ENCODE measurements at places on chromosomes 6 and 20. TPM values are rescaled to one million over a fixed set of nuclear protein-coding genes. Genes with fewer than 3 reads are reported as not detected.

- peaks cover 8% of the 10 kb centered on the region for H3K4me1 ChIP-seq
- H3K27me3 ChIP-seq = no peaks in the 10 kb centered on the region
- no peak for DNase-seq
- no peak overlapping the region for H3K4me3 ChIP-seq
- no peaks in the 10 kb centered on the region for H3K36me3 ChIP-seq
Measured at GRCh38 chr6:131379948-131380347, 193.1 kb upstream of the ARG1 start.

COX4I2 gene
- polyA plus RNA-seq = 0.62 TPM

- no peak overlapping the region for H3K27ac ChIP-seq
- no peak overlapping the region for H3K4me3 ChIP-seq
- no peak for DNase-seq
- peaks cover 6% of the 10 kb centered on the region for H3K36me3 ChIP-seq
- H3K27me3 ChIP-seq = no peaks in the 10 kb centered on the region
Measured at GRCh38 chr20:41478026-41478425, 111.4 kb upstream of the EMILIN3 start.

- no peak for DNase-seq
- H3K27me3 ChIP-seq = no peaks in the 10 kb centered on the region
- H3K36me3 ChIP-seq = peaks cover 10% of the 10 kb centered on the region
- H3K4me3 ChIP-seq = peak overlapping the region; percentile 80
Measured at GRCh38 chr20:44959638-44960102, 527 bp downstream of the TOMM34 start.

- no peaks in the 10 kb centered on the region for H3K36me3 ChIP-seq
- no peak overlapping the region for H3K27ac ChIP-seq
- H3K4me3 ChIP-seq = no peak overlapping the region
Measured at GRCh38 chr6:116373300-116373699, 2.6 kb downstream of the DSE start.

BANF2 gene
- not detected for polyA plus RNA-seq

DNA sequence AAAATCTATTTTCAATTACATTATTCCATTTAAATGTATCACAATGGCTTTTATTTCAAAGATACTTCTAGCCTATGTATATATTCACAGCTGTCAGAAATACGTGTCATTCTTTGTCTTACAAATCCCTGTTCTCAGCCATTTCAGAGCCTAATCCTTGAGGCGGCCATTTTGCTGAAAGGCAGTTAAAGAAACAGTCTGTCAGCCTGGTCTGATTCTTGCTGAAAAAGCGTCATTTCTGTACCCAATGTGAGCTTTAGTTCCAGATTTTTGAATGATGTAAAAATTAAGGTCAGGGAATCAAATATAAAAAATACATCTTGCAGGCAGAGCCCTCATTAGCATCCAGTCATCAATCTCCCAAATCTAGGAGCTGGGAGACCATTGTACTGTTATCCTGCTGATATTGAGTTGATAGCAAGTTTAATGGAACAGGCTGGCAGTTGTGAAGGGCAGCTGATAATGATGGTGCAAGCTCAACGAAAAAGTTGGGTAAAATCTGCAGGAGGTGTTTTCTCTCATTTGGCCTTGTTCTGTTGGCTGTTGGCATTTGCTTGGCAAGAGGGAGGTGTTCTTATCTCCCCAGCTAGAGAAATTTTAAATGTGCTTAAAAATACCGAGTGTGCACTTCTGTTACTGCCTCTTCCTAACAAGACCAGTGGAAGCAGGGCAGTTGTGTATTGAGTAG lies 314.8 kb downstream of the SOX4 start:
- H3K4me1 ChIP-seq = no peaks in the 10 kb centered on the region
- no peak for DNase-seq
- no peaks in the 10 kb centered on the region for H3K36me3 ChIP-seq
- H3K4me3 ChIP-seq = no peak overlapping the region

- no peak overlapping the region for H3K4me3 ChIP-seq
- H3K36me3 ChIP-seq = no peaks in the 10 kb centered on the region
- no peak for DNase-seq
- no peaks in the 10 kb centered on the region for H3K4me1 ChIP-seq
- H3K27ac ChIP-seq = no peak overlapping the region
Measured at GRCh38 chr6:130752267-130752666, 74.9 kb upstream of the SMLR1 start.

BPIFB1 gene
- 0.36 TPM for polyA plus RNA-seq

- H3K4me1 ChIP-seq = peaks cover 8% of the 10 kb centered on the region
- H3K36me3 ChIP-seq = no peaks in the 10 kb centered on the region
- no peak overlapping the region for H3K4me3 ChIP-seq
- H3K27me3 ChIP-seq = no peaks in the 10 kb centered on the region
- DNase-seq = no peak
- H3K27ac ChIP-seq = no peak overlapping the region
Measured at GRCh38 chr6:168783720-168784119, 342.7 kb downstream of the SMOC2 start.

UTRN gene
- polyA plus RNA-seq = 28.6 TPM

DNA sequence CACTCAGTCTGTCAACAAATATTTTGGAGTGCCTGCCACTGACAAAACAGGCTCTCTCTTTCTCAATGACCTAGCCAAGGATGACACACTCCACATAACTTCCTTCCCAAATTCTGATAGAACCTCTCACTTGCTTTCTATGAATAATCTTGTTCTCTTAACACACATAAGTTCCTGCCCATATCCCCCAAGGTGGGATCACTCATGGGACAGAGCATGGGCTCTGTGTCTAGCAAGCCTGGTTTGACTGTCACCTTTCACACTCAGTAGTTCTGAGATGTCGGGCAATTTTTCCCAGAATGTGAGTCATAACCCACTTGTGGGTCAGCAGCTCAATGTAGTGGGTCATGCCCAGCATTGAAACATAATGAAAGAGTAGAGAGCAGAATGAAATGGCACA lies 78.1 kb downstream of the LRFN2 start:
- no peaks in the 10 kb centered on the region for H3K4me1 ChIP-seq
- no peaks in the 10 kb centered on the region for H3K27me3 ChIP-seq
- H3K27ac ChIP-seq = no peak overlapping the region
- no peak overlapping the region for H3K4me3 ChIP-seq
- no peak for DNase-seq
- H3K36me3 ChIP-seq = no peaks in the 10 kb centered on the region

All from spinal cord (tissue), 10 donors.